ENCODE measurements at places on chromosomes 3 and 15.

GRCh38 chr3:124149771-124150170, 157.8 kb upstream of the ROPN1 start:
- DNase-seq: no peak

DNA sequence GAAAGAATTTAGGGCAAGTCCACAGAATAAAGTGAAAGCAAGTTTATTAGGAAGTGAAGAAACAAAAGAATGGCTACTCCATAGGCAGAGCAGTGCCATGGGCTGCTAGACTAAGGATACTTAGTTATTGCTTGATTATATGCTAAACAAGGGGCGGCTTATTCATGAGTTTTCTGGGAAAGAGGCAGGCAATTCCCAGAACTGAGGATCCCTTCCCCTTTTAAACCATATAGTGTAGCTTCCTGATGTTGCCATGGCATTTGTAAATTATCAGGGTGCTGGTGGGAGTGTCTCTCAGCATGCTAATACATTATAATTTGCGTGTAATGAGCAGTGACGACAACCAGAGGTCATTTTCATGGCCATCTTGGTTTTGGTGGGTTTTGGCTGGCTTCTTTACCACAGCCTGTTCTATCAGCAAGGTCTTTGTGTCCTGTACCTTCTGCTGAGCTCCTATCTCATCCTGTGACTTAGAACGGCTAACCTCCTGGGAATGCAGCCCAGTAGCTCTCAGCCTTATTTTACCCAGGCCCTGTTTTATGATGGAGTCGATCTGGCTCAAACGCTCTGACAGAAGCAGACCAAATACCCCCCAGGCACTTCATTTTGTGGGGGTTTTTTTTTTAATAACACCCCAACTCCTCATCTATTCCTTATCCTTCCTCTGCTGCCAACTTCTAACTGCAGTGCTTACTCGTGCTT, 103.0 kb upstream of the RARB start:
- no peak for DNase-seq

DNA sequence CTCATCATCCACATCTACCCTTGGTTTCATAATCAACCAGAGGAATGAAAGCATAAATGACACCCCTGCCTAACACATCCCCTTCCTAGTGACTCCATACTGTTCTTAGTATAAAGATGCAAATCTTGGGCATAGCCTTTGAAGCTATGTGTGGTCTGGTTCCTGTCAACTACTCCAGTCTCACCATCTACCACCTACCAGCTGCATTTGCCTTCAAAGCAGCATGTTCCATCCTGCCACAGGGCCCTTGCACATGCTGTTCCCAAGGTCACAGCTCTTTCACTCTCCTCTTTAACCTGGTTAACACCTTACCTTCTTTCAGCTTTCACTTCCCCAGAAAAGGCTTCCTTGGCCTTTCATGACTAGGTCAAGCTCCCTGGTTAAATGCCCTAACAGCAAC, 62.3 kb upstream of the ARHGEF3 start:
- DNase-seq: no peak

DNA sequence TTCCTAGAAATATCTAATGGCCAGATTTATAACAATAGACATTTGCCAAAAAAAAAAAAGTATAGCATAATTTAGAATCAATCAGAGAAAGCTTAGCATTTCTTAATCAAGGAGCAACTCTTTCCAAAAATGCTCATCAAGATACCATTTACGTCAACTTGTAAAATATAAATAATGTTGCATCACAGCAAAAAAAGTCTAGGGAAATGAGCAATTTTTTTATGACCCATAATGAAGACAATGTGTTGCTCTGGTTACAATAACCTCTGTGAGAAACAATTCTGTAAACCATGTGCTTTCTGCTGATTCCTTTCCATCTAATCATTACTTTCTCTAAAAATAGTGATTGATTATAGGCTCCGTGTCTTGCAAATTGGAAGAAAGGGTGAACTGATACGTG, 36.3 kb downstream of the KBTBD8 start:
- no peak for DNase-seq

DNA sequence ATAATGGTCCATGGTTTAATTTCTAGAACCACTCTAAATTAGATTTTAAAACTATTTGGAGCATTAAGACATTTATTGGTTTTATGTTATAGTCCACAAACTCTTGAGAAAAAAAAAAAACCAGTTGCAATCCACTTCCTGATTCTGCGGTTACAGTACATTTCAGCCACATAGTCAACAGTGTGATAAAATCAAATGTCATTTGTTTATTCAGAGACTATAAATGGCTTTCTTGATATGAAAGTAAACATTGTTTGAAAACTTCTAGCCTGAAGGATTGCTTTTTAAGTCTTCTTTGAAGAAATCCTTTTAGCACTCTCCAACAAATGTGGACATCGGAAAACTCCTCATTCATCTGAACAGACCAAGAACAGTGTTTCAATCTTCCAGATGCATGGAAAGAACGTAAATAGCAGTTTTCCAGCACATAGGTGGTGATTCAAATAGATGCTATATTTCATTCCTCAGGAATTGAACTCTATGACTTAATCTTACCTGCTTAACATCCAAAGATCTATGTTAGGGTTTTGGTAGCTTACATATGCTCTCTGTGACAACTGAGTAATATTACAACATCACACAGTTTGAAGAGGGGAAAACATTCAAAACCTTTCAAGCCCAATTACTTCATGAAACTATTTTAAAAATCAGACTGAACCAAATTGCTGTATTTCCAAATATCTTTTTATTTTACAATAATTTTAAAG, 87.8 kb upstream of the UBE2E2 start:
- DNase-seq: no peak

GRCh38 chr3:126125781-126126251, 41.9 kb upstream of the SLC41A3 start:
- DNase-seq: no peak

DNA sequence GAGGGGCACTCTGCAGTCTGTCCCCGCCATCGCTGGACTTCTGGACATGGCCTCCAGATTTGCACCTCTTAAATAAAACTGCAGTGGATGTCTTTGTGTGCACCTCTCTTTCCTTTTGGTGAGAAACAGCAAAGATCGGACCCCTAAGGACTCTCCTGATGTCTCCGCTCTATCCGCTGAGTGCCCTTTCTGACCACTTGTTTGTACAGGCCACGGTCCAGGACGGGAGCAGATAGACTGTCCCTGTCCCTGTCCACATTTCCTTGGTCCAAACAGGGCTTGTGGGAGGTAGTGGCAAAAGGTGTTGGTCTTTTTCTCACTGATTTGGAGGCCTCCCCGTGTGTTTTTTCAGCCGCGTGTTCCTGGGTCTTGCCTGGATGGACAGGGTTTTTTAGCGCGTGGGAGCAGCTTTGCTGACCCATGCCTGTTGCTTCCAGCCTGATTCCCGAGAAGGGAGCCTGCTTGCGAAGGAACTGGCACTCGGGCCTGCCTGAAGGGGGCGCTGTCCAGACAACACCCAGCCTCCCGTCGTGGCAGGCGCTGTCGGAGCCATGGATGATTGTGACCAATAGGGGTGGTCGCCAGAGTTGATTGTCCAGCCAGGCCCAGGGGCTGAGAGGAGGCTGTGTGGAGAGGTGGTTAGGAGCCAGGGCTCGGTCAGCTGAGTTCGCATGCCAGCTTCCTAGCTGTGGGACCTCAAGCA, 13.2 kb upstream of the STAB1 start:
- no peak for DNase-seq

- no peak for DNase-seq
Measured at GRCh38 chr3:94246171-94246570, 183.3 kb downstream of the NSUN3 start.

DNA sequence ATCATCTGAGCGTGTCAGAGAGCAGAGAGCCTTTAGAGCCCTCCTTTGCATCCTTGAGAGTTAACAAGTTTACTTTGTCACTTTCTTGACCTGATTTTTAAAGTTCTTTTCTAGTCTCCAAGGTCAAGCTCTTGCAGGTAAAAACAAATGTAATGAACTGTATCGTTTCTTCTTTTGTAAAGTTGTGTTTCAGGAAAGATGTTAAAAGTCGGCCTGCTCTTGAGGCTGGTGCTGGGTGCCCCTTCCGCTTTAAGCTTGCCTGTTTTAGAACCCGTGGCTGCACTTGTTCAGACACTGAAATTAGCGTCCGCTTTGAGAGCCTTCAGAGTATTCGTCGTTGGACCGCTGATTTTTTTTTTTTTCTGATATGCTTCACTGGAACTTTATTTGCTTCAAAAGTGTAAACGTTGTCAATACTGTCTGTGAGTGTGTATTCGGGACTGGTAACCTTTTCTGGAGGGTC, 52.6 kb upstream of the ULK4 start:
- DNase-seq: no peak

DNA sequence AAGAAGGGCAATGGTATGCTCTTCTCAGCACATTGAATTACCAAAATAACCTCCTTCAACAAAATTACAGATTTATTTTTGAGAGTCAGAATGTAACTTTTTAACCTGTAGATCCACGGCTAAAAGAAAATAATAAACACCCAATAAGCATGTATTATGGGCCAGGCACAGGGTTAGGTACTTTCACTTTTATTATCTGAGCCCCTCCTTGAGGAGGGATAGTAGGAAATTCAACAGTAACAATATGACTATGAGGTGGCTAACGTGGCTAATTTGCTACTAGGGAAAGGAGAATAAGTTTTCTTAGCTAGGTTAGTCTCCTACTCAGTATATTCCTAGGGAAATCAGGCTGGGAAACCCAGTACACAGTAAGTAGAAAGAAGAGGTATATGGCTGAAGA, 306.9 kb downstream of the GAP43 start:
- DNase-seq: no peak
